ENCODE measurements at places on chromosomes 13 and 19.

DNA sequence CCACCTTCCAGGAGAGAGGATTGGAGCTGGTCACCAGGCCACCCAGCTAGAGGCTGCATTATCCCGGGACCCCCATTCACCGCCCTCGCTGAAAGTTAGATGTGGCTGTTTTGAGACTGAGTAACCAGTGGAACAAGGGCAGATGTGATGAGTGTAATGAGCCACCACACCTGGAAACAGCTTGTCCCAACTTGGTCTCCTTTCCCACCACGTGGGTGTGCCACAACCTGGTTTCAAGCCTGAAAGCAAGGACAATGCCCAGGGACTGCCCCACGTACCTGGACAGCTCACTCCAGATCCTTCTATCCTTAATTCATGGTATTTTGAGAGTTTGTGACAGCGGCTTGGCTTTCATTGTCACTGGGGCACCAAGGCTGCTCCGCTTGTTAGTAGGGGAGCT, 7.0 kb downstream of the LGI4 start:
- no peak for DNase-seq

GRCh38 chr19:1063909-1064660, 2.9 kb upstream of the ARHGAP45 start:
- peak; percentile 51 for DNase-seq

GRCh38 chr19:28074773-28075172, 1138.2 kb downstream of the UQCRFS1 start:
- no peak for DNase-seq

DNA sequence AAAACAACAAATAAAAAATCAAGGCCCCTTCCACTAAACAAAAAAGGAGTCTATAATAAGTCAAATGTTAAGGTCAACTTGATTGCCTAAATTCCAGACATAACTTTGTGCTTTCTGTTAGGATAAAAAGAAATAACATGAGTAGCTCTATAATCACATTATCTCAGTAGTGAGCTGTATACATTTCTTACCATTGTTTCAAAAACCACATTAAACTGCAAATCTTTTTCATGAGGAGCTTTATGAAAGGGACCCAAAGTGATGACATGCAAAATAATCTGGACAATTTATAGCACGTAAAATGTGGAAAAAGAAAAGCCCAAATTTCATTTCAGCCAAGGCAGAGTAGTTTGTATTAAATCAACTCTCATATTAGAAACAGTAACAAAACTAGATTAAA, 269.2 kb downstream of the KLF12 start:
- no peak for DNase-seq

GRCh38 chr13:27765650-27766049, 26.6 kb upstream of the GSX1 start:
- no peak for DNase-seq

DNA sequence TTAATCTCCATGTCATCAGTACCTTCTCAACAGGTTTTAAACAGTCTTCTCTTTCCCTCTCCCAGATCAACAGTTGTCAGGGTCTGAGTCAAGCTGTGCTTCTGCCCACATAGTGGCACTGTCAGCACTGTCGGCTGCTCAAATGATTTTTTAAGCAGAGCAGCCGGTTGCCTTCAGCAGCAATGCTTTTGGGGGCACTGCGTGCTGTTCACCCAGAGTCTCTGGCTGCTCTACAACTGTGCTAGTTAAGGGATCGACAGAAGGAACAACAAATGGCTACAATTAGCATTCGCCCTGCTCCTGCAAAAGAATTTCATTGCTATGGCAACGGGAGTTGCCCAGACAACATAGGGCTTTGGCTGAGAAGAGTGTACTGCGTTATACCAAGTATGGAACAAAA, 412.9 kb downstream of the DIAPH3 start:
- DNase-seq: no peak

- peak; percentile 73 for DNase-seq
These were observed 6.0 kb upstream of the BSG start for GRCh38 chr19:566403-566802.

- DNase-seq: no peak
These were observed 678.5 kb upstream of the PCDH20 start for GRCh38 chr13:62093984-62094780.

GRCh38 chr19:29404951-29405727, 120.7 kb upstream of the VSTM2B start:
- DNase-seq: no peak

DNA sequence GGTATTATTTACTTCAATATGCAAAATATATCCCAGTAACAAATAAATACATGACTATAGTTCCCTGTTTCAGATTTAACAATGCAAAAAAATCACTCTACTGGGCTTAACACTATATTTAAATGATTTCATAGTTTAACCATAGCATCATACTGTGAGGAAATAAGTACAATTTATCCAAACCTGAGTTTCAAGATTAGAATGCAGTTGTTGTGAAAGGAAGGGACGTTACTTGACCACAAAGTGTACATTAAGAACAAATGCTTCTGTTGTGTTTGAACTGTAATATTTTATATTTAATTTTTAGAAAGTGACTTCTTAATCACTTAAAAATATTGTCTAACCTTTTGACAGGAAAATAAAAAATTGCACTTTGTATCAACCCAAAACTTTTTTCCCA, 1747.9 kb upstream of the SPRY2 start:
- no peak for DNase-seq

DNA sequence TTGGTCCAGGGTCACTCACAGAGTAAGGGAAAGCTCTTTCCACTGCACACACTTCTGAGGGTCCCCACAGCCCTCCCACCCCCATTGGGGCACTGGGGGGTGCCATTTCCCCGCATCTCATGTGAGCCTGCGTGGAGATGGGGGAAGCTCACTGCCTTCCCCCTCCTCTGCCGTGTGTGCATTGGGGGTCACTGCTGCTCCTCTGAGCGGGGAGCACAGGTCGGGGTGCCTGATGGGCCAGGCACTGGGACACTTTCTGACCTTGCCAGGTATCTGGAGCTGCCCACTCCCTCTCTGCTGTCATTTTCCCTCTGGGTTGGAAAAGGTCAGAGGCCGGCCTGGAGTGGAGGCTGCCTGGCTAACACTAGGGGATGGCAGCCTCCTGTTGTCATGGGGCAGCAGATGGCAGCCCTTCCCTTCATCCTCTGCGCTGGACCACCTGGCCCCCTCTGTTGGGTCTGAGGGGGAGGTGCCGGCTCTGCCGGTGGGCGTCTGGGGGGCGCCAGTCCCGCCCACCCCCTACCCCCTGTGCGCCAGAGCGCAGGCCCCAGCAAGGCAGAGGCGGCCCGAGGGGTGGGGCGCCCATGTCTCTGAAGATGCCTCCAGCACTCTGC, 9.1 kb downstream of the SSBP4 start:
- DNase-seq: peak; percentile 52

DNA sequence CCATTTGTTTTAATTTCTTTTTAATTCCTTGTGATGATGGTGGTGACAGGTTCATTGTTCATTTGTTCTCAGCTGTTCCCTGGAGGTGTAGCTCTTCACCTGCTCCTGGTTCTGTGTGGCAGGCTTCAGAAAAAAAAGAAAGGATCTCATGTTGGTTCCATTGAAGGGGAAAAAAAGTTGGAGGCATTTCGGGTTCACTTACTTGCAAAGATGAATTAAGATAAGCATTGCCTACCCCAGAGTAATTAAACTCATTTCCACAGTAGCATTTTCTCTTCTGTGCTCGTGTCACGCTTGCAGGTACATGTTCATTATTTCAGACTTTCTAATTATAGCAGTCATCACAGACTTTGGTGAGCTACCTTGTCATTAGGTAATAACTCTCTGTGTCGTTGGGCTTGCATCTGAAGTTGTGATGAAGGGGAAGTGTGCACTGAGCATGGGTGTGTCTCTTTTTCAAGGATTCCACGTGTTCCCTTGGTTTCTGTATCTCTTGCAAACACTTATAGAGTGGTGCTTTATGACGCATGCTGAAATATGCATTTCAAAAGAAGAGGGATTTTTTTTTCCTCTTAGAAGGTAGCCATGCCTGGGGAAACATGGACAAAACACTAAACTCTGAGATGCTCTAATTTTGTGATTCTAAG, 69.1 kb downstream of the MTUS2 start:
- DNase-seq: no peak

- no peak for DNase-seq
These were observed 131.8 kb upstream of the VSTM2B start for GRCh38 chr19:29393915-29394460.

DNA sequence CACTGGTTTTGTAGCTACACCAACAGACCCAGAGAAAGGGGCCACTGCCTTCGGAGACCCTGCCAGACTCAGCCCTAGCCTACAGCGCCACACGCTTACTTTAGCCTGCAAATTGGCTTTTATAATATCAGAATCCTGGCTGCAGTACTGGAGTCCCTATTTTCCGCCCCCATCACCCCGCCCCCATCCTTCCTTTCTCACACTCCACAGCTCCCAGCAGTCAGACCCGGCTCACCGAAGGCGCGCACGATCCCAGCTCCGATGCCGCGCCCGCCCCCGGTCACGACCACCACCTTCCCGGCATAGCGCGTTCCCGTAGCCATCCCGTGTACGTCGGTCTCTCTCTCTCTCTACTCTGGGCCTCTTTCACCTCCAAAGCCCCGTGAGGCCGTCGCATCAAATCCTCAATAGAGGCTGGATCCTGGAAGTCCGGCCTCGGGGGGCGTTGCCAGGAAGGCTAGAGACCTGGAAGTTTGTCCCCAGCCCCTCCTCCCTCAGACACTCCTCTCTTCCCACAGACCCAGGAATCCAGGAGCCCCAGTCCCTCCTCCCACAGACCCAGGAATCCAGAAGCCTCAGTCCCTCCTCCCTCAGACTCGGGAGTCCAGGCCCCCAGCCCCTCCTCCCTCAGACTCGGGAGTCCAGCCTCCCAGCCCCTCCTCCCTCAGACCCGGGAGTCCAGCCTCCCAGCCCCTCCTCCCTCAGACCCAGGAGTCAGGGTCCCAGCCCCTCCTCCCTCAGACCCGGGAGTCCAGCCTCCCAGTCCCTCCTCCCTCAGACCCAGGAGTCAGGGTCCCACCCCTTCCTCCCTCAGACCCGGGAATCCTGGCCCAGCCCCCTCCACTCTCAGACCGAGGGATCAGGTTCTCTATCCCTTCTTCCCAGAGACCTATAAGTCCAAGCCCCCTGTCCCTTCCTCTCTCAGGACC, at the start of gene HSD17B14:
TSS of gene HSD17B14 (minus strand) at position 403 of the 929 bp plus-strand sequence. CDS start at position 323, 80 bp downstream.
- DNase-seq: no peak

DNA sequence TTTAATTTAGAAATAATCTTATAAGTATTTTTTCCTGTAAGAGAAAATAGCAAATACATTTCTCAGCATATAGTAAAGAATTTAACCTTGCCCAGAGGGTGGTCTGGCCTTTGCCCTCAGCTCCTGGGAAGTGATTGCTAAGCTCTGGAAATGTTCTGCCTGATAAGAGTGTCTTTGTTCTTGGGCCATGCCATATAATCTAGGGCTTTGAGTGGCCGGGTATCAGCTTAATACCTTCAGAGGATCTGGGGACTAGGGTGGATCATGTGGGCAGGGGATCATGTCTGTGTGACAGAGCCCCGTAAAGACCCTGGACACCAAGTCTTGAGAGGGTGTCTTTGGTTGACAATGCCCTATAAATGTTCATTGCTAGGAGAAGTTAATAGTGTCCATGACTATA, 1032.4 kb upstream of the MIR17HG start:
- DNase-seq: no peak

DNA sequence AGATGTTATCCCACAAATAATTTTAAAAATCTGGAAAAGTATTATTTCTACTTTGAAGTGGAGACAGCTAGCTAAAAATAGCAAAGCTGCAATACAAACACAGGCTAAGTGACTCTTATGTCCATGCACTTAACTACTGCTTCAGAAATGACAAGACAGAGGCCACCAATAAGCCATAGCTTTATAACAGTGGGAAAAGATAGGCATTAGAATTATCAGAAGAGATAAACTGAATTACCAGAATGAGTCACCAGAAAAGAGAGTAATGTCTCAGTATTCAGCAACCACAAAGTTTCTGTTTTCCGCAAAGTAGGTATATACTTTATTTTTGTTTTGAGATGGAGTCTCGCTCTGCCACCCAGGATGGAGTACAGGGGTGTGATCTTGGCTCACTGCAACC, 17.1 kb downstream of the CLN5 start:
- no peak for DNase-seq

DNA sequence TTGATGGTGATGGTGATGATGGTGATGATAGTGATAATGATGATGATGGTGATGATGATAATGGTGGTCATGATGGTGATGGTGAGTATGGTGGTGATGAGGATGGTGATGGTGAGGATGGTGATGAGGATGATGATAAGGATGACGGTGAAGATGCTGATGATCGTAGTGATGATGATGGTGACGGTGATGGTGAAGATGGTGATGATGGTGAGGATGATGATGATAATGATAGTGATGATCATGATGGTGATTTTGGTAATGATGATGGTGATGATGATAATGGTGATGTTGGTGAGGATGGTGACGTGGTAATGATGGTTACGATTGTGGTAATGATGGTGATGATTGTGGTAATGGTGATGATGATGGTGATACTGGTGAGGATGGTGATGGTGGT, 10.8 kb upstream of the BCAT2 start:
- DNase-seq: no peak

Measured in Right ventricle myocardium inferior (tissue), 1 donor.